Fibroblast of skin of right quadriceps (primary cell): ENCODE measurements at places on chromosomes 2 and 18.

- DNase-seq: peak; percentile 78
These were observed 133.4 kb downstream of the INSIG2 start for GRCh38 chr2:118221536-118222272.

- DNase-seq: peak; percentile 70
These were observed 10.2 kb downstream of the C18orf32 start for GRCh38 chr18:49476664-49477411.

DNA sequence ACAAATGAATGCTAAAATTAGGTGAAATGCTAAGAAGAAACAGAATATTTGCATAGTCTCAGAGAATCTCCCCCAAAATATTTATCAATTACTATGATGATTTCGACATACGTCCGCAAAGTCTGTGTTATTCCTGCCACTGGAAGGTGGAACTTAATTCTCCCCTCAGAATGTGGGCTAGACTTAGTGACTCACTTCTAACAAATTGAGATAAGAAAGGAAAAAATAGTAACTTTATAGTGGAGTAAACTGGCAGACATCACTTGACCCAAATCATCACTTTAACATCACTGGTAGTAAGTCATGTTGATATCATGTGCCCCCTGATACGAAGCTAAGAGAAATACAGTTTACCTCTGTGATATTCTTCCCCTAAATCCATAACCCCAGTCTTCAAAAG, 23.5 kb downstream of the HADHB start:
- peak; percentile 9 for DNase-seq

GRCh38 chr2:120406566-120406965, 60.6 kb downstream of the INHBB start:
- no peak for DNase-seq
